ENCODE measurements at places on chromosomes 12 and 14.
A peak's percentile ranks its signal among the peaks of the same experiment; 100 is the strongest.

- DNase-seq, result no peak
Observed at GRCh38 chr14:53190938-53191337, 37.8 kb upstream of the DDHD1 start.

- no peak for DNase-seq
Observed at GRCh38 chr12:115172521-115172920, 488.5 kb upstream of the TBX3 start.

- no peak for DNase-seq
Observed at GRCh38 chr12:32843528-32844095, 53.0 kb downstream of the PKP2 start.

- no peak for DNase-seq
Observed at GRCh38 chr14:104994978-104995377, 9.4 kb downstream of the CLBA1 start.

GRCh38 chr12:39620659-39621658, 1.4 kb upstream of the ABCD2 start:
- DNase-seq, result peak; percentile 25

GRCh38 chr12:98656289-98657101, 11.4 kb downstream of the APAF1 start:
- DNase-seq, result no peak

- no peak for DNase-seq
Observed at GRCh38 chr12:50923361-50924130, 28.8 kb upstream of the HIGD1C start.

DNA sequence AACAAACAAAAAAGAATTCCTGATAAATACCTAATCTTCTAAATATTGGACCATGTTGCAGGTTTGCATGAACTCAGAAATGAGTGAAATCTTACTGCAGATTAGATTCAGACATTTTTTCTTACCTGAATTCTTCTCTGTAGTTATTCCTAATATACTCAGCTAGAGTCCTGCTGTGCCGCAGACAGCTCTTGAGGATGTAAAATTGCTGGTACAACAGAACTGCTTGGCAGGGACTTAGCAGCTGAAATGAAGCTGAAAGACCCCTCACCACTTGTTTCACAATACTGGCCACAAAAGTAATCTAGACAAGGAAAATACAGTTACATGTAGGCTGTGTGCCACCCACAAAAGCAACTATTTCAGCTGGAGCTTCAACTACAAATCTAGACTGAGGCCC, 48.3 kb upstream of the KICS2 start:
- no peak for DNase-seq

DNA sequence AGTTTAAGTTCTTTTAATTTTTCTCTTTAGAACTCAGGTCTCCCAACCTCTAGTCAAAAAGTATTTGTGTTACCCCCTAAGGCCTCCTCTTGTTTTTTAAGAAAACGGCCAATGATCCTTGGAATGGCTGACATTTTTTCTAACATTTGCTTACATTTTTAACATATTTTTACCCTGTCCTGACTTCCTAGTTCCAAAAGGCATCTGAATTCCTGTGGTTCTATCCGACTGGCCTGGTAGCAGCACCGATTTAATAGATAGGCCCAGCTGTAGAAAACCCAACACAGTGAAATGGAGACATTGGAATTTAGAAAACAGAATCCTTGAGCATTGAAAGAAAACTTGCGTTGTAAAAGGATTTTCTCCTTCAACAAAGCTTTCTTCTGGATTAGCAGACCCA, 134.7 kb upstream of the GSC start:
- no peak for DNase-seq

DNA sequence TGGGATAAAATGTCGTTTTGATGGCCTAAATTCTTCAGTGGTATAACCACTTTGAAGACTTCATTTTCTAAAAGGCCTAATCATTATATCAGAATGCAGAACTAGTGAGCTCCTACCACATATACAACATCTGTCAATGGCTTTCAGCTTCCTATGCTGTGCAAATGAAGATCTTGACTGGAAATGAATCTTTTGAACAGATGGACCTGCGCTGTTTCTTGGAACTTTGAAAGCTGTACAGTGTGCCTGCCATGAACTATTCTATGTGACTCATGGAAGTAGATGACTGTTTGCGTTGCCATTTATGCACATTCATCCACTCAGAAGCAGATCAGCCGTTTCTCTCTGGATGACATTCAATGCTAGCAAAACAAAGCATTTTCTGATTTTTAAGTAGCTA, 542.2 kb upstream of the USP15 start:
- no peak for DNase-seq

GRCh38 chr14:104864267-104865080, 594 bp upstream of the CEP170B start:
- DNase-seq, result no peak

DNA sequence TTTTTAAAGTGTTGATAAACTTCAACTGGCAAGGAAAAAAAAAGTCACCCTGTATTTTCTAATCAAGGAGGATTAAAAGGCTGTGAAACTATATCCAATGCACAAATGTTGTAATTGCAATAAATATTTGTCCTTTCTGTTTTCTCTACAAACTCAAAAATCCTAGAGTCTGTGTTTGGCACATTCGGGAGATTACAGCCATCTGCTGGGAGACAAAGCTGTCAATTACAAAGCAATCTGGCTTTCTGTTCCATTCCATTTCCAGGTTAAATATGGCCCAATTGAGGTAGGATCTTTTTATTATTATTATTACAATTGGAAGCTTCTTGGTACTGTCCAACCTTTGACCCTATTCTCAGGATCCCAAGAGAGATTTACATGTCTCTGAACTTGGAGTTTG, 295.9 kb downstream of the DIO2 start:
- DNase-seq, result no peak

- peak; percentile 50 for DNase-seq
Observed at GRCh38 chr14:74038020-74038859, 19.1 kb downstream of the BBOF1 start.

GRCh38 chr14:54438703-54439102, 2.5 kb downstream of the CNIH1 start:
- no peak for DNase-seq

DNA sequence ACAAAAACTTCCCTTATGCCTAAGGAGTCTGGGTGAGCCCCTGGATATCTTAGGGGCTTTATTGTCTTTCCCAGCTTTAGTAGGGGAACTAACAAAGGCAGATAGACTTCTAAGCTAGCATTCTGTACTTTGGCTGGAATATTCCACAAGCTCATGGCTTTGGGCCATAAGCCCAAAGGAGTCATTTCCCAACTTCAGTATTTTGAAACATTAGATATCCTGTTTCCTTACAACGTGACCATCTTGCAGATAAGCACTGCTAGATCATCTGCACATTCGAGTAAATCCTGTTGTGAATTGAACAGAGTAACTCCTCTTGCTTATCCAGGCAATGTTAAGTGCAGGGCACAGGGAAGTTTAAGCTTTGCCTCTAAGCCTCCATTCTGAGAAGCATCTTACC, 70.6 kb upstream of the ACTN1 start:
- DNase-seq, result no peak

- DNase-seq, result no peak
Observed at GRCh38 chr12:24049728-24050127, 100.3 kb upstream of the SOX5 start.

DNA sequence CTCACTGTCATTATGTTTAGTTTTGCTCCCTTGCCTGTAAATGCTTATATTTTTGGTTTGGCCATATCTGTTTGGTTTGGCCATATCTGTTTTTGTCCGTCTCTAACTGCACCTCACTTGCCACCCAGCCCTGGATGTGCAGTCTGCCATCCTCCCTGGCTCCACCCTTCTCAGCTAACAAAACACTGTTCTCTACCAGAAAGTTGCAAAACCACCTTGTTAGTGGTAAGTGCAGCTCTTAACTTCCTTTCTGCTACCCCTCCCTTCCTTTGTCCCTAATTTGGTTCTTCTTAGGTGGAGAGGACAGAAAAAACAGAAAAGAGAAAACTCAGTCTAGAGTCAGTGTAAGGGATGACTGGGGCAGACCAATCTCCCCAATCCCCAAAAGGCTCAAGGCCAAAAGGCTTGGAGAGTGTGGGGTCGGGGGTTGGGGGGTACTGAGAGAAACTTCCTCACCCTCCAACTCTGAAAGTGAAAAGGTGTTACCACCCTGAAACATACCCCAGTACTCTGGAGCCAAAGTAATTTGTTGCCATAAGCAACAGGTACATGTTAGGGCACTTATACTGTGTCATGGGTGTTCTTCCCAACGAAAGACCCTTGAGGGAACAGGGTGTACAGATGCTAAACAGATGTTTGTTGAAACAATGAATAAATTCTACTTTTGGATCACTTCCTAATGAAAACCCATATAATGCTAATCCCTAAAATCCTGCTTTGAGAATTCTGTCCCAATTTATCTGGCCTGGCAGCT, 5.0 kb downstream of the BIN2 start:
- peak; percentile 79 for DNase-seq
